ENCODE measurements at places on chromosomes 3 and 15. TPM values are rescaled to one million over a fixed set of nuclear protein-coding genes. Genes with fewer than 3 reads are reported as not detected.

The TRIM42 gene
- polyA plus RNA-seq, result not detected

GRCh38 chr3:134693226-134693625 is 42.4 kb upstream of the KY start:
- DNase-seq, result no peak

- no peak for DNase-seq
Observed at GRCh38 chr15:72923289-72923688, 129.0 kb upstream of the NEO1 start.

DNA sequence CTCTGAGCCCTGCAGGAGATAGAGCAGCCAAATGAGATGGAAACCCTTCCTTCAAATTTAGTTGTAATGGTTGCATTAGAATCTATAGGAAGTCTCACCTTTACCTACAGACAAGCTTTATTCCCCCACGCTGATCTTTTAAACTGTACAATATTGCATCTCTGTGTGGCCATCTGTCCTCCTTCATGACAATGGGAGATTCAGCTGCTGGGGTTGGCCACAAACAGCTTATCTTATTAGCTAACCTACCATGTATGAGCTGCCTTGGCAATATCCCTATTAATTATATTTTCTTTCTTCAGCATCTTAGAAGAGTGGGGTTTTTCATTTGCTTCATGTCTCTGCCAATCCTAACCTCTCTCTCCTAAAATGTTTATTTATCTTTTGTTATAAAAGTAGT is 238.7 kb upstream of the NR2E3 start:
- no peak for DNase-seq

- DNase-seq, result no peak
Observed at GRCh38 chr3:170128977-170129431, 52.5 kb downstream of the PHC3 start.

Measured in right renal pelvis (tissue), 4 donors.